ENCODE measurements at places on chromosomes 7 and 10.

DNA sequence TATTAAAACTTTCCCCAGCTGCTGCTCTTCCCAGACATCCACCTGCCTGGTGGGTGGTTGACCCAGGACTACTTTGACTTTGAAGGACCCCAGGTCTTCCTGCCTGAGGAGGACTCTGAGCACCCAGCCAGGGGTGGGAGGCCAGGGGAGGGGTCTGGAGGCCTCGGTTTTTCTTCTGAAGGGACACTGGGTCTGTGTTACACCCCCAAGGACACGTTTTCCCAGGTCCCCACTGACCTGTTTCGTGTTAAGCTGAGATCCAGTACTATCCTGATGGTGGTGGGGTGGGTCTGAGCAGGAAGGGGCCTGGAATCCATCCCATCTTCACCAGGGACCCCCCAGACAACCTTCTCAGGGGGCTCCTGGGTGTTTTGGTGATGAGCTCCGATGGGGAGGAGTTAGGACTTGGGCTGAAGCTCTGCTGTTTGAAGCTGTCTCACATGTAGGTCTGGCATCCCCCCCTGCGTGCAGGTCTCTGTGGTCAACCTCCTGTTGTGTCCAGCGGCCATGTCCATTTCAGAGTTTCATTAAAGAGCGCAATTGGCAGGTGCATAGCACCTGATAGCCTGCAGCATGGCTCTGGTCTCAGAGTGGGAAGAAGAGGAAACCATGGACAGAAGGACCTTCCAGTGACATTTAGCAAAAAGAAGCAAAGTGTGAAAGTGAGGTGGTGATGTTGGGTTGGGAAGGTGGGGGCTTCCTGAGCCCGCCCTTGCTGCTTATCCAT lies 3.5 kb downstream of the JAKMIP3 start:
- DNase-seq: no peak

DNA sequence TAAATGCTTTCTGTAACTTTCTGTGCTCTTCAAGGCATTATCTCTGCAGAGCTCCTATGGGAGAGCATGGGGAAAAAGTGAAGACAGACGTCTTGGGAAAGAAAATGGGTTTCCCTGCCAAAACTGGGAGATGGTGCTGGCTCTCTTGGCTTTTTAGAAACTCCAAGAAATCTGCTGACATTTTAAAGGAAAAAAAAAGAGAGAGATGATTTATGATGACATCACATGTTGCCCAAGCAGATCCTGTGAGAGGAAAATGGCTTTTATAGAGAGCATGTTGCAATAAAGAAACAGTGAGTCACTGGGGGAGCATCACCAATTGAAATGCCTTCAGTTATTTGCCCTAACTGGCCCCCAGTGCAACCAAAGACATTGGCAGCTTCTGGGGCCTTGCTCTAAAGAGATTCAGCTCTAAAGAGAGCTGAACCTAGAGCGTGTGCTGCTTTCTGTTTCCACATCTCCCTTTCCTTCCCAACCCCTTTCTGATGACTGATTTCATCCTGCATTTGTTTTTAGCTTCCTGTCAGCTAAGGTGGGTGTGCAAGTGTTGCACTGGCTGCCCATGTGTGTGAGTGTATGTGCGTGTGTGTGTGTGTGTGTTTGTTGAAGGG lies 37.7 kb downstream of the LRMDA start:
- DNase-seq: no peak

- no peak for DNase-seq
These were observed 23.0 kb upstream of the GRID1 start for GRCh38 chr10:86389441-86390193.

- DNase-seq: no peak
These were observed 150.1 kb upstream of the BMPER start for GRCh38 chr7:33754933-33755928.

DNA sequence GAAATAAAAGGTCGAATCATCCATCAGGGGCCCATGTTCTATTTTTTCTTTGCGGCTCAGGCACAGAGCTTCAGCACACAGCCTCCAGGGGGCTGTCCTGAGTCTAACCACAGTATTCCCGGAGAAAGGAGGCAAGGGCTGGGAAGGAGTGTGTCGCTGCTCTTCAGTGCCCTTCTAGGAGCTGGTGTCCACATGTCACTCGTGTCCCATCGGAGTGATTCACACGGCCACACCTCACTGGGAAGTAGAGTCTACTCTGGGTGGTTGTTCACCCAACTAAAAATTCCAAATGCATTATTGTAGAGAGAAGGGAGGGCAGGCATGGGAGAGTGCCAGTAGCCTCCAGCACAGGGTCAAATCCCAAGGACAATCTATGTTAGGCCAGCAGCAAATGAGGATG lies 114.8 kb upstream of the LANCL2 start:
- no peak for DNase-seq

All from naive thymus-derived CD8-positive, alpha-beta T cell (primary cell).